Hippocampal formation (tissue), 2 donors: ENCODE measurements at places on chromosomes 5 and 9.

- no peak for DNase-seq
Measured at GRCh38 chr5:91420879-91421278, 37.8 kb upstream of the ARRDC3 start.

- no peak for DNase-seq
Measured at GRCh38 chr9:36337865-36338264, 62.2 kb downstream of the RNF38 start.

DNA sequence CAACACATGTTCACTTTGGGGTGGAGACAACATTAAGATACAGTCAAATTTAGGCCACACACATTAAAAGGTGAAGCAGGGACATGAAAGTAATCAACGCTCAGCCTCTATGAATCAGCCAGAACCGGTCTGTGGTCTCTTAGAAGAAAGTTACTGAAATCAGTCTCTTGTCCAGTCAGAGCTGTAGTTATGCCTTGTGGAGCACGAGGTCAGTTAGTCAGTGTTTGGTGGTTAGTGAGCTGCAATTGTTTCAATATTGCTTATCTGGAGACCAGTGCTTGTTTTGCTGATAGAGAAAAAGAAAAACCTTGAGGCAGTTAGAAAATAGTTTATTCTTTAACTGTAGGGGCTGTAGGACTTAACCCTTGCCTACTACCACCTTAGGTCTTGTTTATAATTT lies 157.8 kb upstream of the RASEF start:
- DNase-seq: no peak

DNA sequence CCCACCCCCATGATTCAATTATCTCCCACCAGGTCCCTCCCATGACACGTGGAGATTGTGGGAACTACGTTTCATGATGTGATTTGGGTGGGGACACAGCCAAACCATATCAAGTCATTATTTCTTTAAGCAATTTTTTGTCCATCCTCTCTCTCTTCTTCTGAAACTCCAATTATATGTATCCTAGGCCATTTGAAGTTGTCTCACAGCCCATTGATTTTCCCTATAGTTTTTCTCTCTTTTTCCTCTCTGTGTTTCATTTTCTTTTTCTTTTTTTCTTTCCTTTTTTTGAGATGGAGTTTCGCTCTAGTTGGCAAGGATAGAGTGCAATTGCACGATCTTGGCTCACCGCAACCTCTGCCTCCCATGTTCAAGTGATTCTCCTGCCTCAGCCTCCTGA lies 101.9 kb upstream of the CXCL14 start:
- no peak for DNase-seq

DNA sequence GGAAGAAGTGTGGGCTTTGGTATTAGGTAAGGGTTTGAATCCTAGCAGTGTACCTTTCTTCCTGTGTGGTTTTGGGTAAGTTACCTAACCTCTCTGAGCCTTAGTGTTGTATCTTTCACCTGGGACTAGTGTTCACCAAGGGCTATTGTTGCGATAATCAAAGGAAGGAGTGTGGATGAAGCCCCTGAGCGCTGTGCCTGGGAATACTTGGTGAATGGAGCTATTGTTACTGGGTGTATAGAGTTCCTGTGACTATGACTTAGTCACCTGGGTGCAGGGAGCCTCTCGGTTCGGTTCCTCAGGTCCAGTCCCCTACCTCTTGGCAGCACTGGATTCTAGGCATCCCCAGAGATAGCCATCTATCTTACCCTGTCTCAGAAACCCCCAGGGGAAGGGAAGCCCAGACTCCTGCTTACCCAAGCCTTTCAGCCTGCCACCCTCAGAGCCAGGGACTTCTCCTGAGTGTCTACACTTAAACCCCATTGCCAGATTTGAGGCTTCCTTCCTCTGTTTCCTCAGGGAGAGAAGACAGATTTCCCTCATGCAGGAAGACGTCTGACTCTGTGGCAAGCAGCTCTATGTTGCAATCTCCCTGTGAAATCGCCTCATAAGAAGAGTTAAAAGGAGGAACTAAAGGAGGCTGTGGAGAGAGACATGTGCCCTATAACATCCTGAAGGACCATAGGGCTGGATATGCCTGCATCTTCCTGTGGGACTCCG lies 181.0 kb upstream of the PITX1 start:
- no peak for DNase-seq

DNA sequence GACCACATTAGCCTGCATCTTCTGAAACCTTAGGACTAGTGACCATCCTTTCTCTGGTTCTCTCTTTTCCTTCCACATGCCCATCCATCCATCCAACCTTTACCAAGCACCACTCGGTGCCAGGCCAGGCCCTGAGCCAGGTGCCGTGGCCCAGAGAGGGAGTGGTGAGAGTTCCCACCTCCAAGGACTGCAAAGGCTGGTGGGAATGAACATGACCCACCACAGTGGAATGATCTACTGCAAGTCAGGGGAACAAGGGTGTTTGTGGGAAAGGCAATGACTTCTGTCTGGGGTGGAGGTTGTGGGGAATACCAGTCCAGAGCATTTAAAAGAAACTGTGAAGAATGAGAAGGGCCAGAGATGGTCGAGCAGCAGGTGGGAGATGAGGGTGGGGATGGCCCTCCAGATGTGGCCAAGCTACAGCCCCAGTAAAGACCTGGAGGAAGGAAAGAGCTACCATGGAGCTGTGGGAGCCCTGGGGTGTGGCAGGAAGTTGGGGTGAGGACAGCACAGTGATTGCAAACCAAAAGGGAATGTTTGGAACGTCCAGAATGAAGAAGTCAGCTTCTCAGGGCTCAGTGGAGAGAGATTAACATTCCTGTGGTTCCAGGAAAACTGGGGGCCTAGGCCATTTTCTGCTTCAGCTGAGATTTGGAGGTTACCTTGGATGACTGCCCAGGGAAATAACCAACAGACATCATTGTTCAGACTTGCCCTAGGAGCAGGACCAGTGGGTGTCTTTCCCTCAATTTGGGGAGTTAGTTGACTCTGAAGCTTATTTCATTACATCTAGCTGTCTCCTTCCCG lies 30.7 kb upstream of the CORO2A start:
- no peak for DNase-seq
